ENCODE measurements at places on chromosomes 16 and 17. TPM values are rescaled to one million over a fixed set of nuclear protein-coding genes. Genes with fewer than 3 reads are reported as not detected.

ICAM2 gene
- total RNA-seq = 124 TPM

RDM1 gene
- 10.5 TPM for total RNA-seq

C16orf86 gene
- total RNA-seq = 4.8 TPM

TVP23A gene
- total RNA-seq = not detected

ALOX12B gene
- 1.1 TPM for total RNA-seq

AATK gene
- 0.05 TPM for total RNA-seq

DHRS7C gene
- total RNA-seq = not detected

FBXO39 gene
- 0.81 TPM for total RNA-seq

HOXB2 gene
- total RNA-seq = 22.2 TPM

EVI2B gene
- total RNA-seq = 97.7 TPM

SLC38A8 gene
- total RNA-seq = not detected

CUEDC1 gene
- total RNA-seq = not detected

KRTAP2-1 gene
- not detected for total RNA-seq

SOST gene
- total RNA-seq = not detected

BICDL2 gene
- 1.1 TPM for total RNA-seq

MAP2K4 gene
- 31.4 TPM for total RNA-seq

TBC1D3I gene
- 0.18 TPM for total RNA-seq

KRTAP9-8 gene
- total RNA-seq = not detected

SCN4A gene
- not detected for total RNA-seq

HCRT gene
- not detected for total RNA-seq

NHERF2 gene
- total RNA-seq = 2.8 TPM

IRX5 gene
- not detected for total RNA-seq

AGRP gene
- not detected for total RNA-seq

DBNDD1 gene
- 0.46 TPM for total RNA-seq

GPATCH8 gene
- total RNA-seq = 47.5 TPM

HS3ST3B1 gene
- total RNA-seq = 20.0 TPM

GRAP gene
- 42.5 TPM for total RNA-seq
